Posterior cingulate gyrus (tissue), 11 donors: ENCODE measurements at places on chromosomes 2 and 18.

- DNase-seq: no peak
These were observed 72.2 kb downstream of the MAP2 start for GRCh38 chr2:209495855-209496585.

- DNase-seq: no peak
These were observed 127.1 kb upstream of the TTC39C start for GRCh38 chr18:23887493-23887892.

GRCh38 chr2:204743393-204743960 lies 198.2 kb downstream of the PARD3B start:
- no peak for DNase-seq

- no peak for DNase-seq
These were observed 95.4 kb downstream of the ZAP70 start for GRCh38 chr2:97808816-97809215.

DNA sequence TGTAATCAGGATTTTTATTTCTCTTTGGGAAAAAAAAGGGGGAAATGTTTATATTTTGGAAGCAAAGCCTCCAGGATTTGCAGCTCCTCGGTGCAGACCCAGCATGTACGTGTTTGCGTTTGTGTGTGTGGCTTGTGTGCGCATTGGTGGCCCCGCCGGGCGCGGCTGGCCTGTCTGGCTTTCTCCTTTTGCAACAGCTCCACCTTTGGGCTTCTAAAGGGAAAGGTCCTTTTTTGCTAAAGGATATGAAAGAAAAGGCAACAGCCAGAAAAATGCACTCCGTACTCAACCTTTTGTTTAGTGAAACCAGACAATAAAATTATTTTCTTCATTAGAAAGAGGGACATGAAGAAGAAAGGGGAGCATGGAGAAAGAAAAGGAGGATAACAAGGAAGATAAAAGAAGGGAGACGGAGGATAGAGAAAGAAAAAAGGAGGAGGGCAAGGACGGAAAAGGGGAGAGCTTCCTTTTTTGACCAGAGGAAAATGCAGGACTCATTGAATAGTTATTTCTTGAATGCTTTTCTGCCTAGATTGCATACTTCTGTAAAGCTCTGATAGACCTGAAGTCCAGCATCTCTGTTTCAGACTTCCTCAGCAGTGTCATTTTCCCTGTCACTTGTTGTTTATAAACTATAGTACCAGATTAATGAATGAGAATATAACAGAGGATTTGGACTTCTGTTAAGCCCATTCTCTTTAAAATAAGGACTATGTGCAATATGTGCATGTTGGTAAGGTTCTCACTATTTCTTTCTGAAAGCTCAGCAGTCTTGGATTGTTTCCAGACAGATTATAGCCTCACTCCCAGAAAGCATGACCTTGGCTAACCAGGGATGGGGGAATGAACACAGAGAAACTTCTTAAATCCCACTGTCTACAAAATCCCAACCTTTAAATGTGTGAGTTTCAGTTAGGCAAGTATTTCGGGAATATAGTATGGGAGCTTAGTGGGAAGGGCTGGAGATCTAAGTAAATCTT lies 563.1 kb upstream of the PIK3C3 start:
- DNase-seq: peak; percentile 91

- no peak for DNase-seq
These were observed 87.1 kb upstream of the KCTD1 start for GRCh38 chr18:26635466-26635865.

- no peak for DNase-seq
These were observed 80.2 kb downstream of the PLEKHM3 start for GRCh38 chr2:207944979-207945600.
